Activated naive CD4-positive, alpha-beta T cell treated with anti-CD3 and anti-CD28 coated beads, Interleukin-2, amount 50 U/mL, for 16 hours (primary cell): ENCODE measurements at places on chromosomes 3 and 15.

GRCh38 chr15:93865586-93865985 lies 365.8 kb upstream of the MCTP2 start:
- DNase-seq, result no peak

GRCh38 chr3:169999433-169999832 lies 32.8 kb downstream of the SEC62 start:
- DNase-seq, result no peak

- DNase-seq, result no peak
These were observed 205.9 kb downstream of the P3H2 start for GRCh38 chr3:189914799-189915198.

DNA sequence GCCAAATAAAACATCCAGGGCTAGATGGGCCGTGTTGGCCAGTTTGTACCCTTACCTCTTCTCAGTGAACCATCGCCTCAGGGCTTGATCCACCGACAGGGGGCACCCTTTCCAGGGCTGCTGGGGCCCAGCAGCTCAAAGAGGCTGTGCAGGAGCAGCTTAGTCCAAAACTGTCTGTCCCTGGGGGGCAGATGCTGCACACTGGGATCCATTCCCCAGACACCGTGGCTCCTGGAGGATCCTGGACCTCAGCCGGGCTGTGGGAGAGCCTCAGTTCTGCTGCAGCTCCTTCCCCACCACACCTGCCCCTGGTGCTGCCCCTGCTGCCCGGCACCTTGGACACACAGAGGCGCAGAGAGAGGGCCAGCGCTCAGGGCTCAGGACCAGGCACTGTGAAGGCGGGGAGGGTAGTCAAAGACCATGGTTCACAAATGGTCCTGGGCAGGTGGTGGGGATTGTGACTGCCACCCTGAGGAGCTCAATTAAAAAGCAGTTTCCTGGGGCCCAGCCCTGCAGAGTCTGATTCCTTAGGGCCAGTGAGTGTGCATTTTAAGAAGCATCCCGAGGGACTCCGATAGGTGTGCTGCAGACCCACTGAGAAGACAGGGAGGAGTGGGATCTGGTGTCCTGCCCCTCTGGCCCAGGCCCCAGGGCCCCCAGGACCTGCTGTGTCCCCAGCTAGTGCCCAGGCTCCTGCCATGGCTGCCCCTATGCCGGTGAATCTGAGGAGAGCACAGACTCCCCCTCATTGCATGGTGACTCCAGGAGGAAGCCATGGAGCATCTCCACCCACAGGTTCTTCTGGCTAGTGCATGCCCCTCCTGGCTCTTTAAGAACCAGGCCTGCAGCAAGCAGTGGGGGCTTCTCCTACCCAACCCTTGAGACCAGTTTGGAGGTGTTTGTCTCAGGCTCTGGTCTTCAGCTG lies 86.5 kb upstream of the PRR20G start:
- no peak for DNase-seq

DNA sequence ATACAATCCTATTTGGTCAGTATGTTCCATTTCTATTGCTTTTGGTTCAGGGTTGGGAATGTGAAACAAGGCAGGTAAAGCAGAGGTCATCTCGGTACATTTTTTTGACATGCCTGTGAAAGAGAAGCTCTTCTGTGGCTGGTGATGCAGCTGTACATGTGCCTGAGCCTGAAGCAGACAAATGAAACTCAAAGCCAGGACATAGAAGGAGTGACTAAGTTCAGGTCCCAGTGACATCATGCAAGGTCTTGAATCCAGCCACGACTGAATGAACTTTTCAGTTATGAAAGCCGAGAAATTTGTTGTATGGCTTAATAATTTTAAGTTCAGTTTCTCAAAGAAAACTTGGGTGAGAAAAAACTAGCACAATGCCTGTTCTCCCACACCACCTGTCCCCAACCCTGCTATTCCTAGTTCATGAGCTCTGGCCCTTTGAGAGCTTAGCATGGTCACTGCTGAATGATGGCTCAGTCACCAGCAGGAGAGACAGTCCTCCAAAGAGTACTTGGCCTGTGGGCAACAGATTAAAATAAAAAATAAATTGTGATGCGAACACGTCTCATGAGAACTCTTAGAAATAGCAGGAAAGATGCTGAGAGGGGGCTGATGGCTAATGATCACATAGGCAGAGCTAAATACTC lies 600.2 kb upstream of the GRM7 start:
- DNase-seq, result no peak

- DNase-seq, result no peak
These were observed 293.5 kb upstream of the SOX2 start for GRCh38 chr3:181418233-181418632.

- no peak for DNase-seq
These were observed 95.6 kb downstream of the FBLN2 start for GRCh38 chr3:13644341-13645117.

DNA sequence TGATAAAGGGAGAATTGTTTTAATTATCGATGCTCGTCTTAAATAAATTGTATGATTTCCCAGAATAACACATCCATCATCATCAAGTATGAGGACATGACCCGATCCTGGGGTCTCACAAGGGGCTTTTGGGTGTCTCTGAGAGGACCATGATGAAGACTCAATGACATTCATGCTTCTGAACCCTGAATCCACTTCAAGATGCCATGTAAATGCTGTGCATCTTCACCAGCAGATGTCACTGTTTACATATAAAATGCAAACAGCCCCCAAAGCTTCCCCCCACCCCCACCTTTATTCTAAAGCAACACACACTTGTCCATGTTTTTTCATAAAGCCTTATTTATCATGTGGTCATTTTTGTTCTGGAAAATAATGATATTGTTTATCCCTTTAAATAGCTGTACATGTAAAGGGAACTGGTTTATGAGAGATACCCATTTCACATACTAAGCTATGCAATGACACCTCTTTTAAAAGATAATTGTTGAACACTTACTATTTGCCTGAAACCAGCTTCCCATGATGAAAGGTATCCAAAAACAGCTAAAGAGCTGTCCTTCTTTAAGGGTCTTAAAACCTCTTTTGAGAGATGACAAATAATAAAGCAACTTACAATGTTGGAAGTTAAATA lies 69.7 kb upstream of the UBE3A start:
- no peak for DNase-seq

GRCh38 chr3:4943549-4943948 lies 35.7 kb upstream of the BHLHE40 start:
- no peak for DNase-seq
